Bronchial epithelial cell (primary cell): ENCODE measurements at places on chromosomes 7 and 10. TPM values are rescaled to one million over a fixed set of nuclear protein-coding genes. Genes with fewer than 3 reads are reported as not detected.

The MARVELD1 gene
- total RNA-seq, result 3.6 and 4.7 TPM in 2 replicates

The PRR15 gene
- total RNA-seq, result 1.9 and 2.1 TPM in 2 replicates

The ARHGEF35 gene
- 25.8 and 30.3 TPM in 2 replicates for total RNA-seq

The CPA2 gene
- total RNA-seq, result not detected in 2 replicates

The TMEM196 gene
- not detected in 2 replicates for total RNA-seq

The JMJD1C gene
- total RNA-seq, result 61.8 and 72.1 TPM in 2 replicates

The PLAC9 gene
- 0.13 TPM in 1 of 2 replicates, not detected in the other for total RNA-seq

The FBXO24 gene
- 0.38 and 0.53 TPM in 2 replicates for total RNA-seq

The PDGFA gene
- 55.8 and 64.8 TPM in 2 replicates for total RNA-seq

The MMP21 gene
- not detected in 2 replicates for total RNA-seq

The HSPA12A gene
- 0.79 and 1.4 TPM in 2 replicates for total RNA-seq

The CYP26C1 gene
- total RNA-seq, result under 0.01 TPM in 2 replicates

The FANK1 gene
- 2.1 and 5.2 TPM in 2 replicates for total RNA-seq

The NACAD gene
- total RNA-seq, result under 0.01 and 0.13 TPM in 2 replicates

The ELN gene
- under 0.01 TPM in 2 replicates for total RNA-seq

The TMEM176B gene
- not detected in 2 replicates for total RNA-seq

The HBP1 gene
- 66.7 and 69.5 TPM in 2 replicates for total RNA-seq

The SLC18A3 gene
- not detected in 2 replicates for total RNA-seq

The UBE3C gene
- 73.6 and 89.5 TPM in 2 replicates for total RNA-seq

The DDIT4 gene
- 2,437 and 2,447 TPM in 2 replicates for total RNA-seq

The AKR1C1 gene
- 63.2 and 113 TPM in 2 replicates for total RNA-seq

The CYP3A4 gene
- total RNA-seq, result 0.26 TPM in 1 of 2 replicates, not detected in the other

The CALHM3 gene
- not detected in 2 replicates for total RNA-seq

The FGFBP3 gene
- total RNA-seq, result 0.26 and 0.38 TPM in 2 replicates

The NODAL gene
- total RNA-seq, result under 0.01 TPM in 1 of 2 replicates, not detected in the other

The SFTPA1 gene
- total RNA-seq, result not detected in 2 replicates

The SPDYE8 gene
- total RNA-seq, result not detected in 2 replicates

The IFIT3 gene
- total RNA-seq, result 0.13 and 0.26 TPM in 2 replicates

The FAM131B gene
- 0.26 and 0.53 TPM in 2 replicates for total RNA-seq

The ZCWPW1 gene
- total RNA-seq, result 1.3 and 2.0 TPM in 2 replicates

The C7orf33 gene
- not detected in 2 replicates for total RNA-seq

The SLC18A2 gene
- not detected in 2 replicates for total RNA-seq

The VPS37D gene
- total RNA-seq, result 1.0 and 2.4 TPM in 2 replicates

The LRRC18 gene
- not detected in 2 replicates for total RNA-seq

The NUTM2E gene
- 0.13 TPM in 1 of 2 replicates, not detected in the other for total RNA-seq

The SLC29A4 gene
- total RNA-seq, result 8.3 and 9.5 TPM in 2 replicates

The ABCC2 gene
- total RNA-seq, result 0.53 and 1.0 TPM in 2 replicates

The INMT gene
- total RNA-seq, result 0.13 and 0.26 TPM in 2 replicates

The CRYGN gene
- not detected in 2 replicates for total RNA-seq

The OR13A1 gene
- total RNA-seq, result not detected in 2 replicates

The KIFBP gene
- total RNA-seq, result 11.8 and 18.6 TPM in 2 replicates

The BMS1 gene
- 14.7 and 18.8 TPM in 2 replicates for total RNA-seq

The AMPH gene
- not detected in 2 replicates for total RNA-seq

The ZNF775 gene
- 3.2 and 3.5 TPM in 2 replicates for total RNA-seq

The ANXA7 gene
- total RNA-seq, result 88.7 and 106 TPM in 2 replicates

The PDCD4 gene
- total RNA-seq, result 77.9 and 136 TPM in 2 replicates

The TCERG1L gene
- not detected in 2 replicates for total RNA-seq

The WDFY4 gene
- under 0.01 TPM in 2 replicates for total RNA-seq

The ACBD7 gene
- 0.13 and 0.26 TPM in 2 replicates for total RNA-seq

The NPSR1 gene
- not detected in 2 replicates for total RNA-seq

The KCP gene
- 0.53 and 1.3 TPM in 2 replicates for total RNA-seq

The SEMA3D gene
- 0.79 and 1.2 TPM in 2 replicates for total RNA-seq
